ENCODE measurements at places on chromosomes 6 and 20. TPM values are rescaled to one million over a fixed set of nuclear protein-coding genes. Genes with fewer than 3 reads are reported as not detected.

CENPB gene
- total RNA-seq: 24.5 TPM

- no peaks in the 10 kb centered on the region for H3K36me3 ChIP-seq
- peaks cover 53% of the 10 kb centered on the region for H3K4me1 ChIP-seq
- peak overlapping the region; percentile 4 for H3K4me3 ChIP-seq
- no peaks in the 10 kb centered on the region for H3K27me3 ChIP-seq
Measured at GRCh38 chr6:53335224-53335994, 13.3 kb downstream of the ELOVL5 start.

GRCh38 chr20:12970372-12970821, 38.4 kb upstream of the SPTLC3 start:
- no peak for DNase-seq
- H3K4me1 ChIP-seq: no peaks in the 10 kb centered on the region
- no peaks in the 10 kb centered on the region for H3K27me3 ChIP-seq
- H3K4me3 ChIP-seq: no peak overlapping the region
- H3K27ac ChIP-seq: no peak overlapping the region

SLC17A1 gene
- not detected for total RNA-seq

HLA-DRB1 gene
- total RNA-seq: 11.6 TPM

- no peaks in the 10 kb centered on the region for H3K4me1 ChIP-seq
- H3K27me3 ChIP-seq: no peaks in the 10 kb centered on the region
- no peak for DNase-seq
- no peak overlapping the region for H3K27ac ChIP-seq
Measured at GRCh38 chr6:1586256-1586655, 23.5 kb upstream of the FOXC1 start.
